Muscle of leg (tissue), 16 donors: ENCODE measurements at places on chromosomes 7 and 10. TPM values are rescaled to one million over a fixed set of nuclear protein-coding genes. Genes with fewer than 3 reads are reported as not detected.

The OAT gene
- 80.8 TPM for total RNA-seq

GRCh38 chr10:110426294-110427181 lies 71.2 kb upstream of the DUSP5 start:
- no peak overlapping the region for H3K4me3 ChIP-seq
- no peaks in the 10 kb centered on the region for H3K36me3 ChIP-seq
- H3K27ac ChIP-seq: peak overlapping the region; percentile 20
- no peaks in the 10 kb centered on the region for H3K27me3 ChIP-seq

DNA sequence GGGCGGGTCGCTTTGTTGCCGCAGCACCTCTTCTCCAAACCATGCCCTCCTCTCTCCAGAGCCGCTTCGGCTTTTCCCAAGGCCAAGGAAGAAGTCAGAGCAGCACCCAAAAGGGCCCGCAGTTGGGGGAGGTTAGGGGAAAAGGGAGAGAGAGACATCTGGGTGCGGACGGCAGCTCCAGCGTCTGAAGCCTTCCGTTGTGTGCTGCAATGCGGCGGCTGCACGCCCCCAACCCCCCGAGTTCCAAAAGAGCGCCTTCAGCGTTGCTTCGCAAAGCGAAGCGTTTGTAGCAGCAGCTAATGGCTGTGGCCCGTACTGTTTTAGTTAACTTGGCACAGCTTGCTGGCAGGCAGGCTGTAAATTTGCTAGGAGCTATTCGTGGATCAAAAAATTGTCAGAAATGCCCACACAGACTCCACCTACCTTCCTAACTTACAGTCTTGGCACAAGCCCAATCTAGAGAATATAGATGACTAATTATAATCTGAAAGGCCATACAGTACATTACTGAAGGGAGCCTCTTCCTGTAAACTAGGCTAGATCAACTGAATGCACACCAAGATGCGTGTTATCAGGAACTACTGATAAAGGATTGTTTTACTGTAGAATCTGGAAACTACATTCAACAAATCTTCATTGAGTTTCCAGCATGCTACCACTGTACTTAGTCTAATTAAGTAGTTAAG lies 1.1 kb upstream of the KBTBD2 start:
- H3K4me1 ChIP-seq: peaks cover 19% of the 10 kb centered on the region
- H3K36me3 ChIP-seq: no peaks in the 10 kb centered on the region
- peak overlapping the region; percentile 99 for H3K27ac ChIP-seq
- peak; percentile 82 for DNase-seq
- H3K27me3 ChIP-seq: no peaks in the 10 kb centered on the region

DNA sequence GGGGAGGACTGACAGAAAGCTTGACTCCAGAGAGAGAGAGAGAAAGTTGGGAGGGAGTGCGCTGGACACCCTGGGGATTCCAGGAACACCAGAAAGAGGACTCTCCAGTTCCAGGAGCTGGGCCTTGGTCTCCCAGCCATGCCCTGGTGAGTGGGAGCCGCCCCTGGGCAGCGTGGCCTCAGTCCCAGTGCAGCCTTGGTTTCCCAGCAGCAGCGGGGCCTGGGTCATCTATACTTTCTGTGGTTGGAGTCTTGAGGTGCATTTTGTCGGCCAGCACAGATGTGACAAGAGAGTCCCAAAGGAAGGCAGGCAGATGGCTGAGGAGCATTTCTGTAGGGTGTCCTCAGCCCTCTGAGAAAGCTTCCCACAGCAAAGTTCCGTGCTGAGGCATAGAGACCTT lies 334.7 kb upstream of the ZNF32 start:
- no peak overlapping the region for H3K4me3 ChIP-seq
- H3K27me3 ChIP-seq: no peaks in the 10 kb centered on the region
- H3K27ac ChIP-seq: no peak overlapping the region
- H3K4me1 ChIP-seq: no peaks in the 10 kb centered on the region
- H3K36me3 ChIP-seq: no peaks in the 10 kb centered on the region

- H3K36me3 ChIP-seq: no peaks in the 10 kb centered on the region
- H3K27me3 ChIP-seq: no peaks in the 10 kb centered on the region
- H3K27ac ChIP-seq: no peak overlapping the region
- no peak for DNase-seq
- H3K4me3 ChIP-seq: no peak overlapping the region
Observed at GRCh38 chr7:116709336-116709735, 37.3 kb downstream of the MET start.

- peak overlapping the region; percentile 53 for H3K4me3 ChIP-seq
- no peak for DNase-seq
- no peaks in the 10 kb centered on the region for H3K36me3 ChIP-seq
- no peaks in the 10 kb centered on the region for H3K27me3 ChIP-seq
- H3K4me1 ChIP-seq: peaks cover 6% of the 10 kb centered on the region
Observed at GRCh38 chr7:106659166-106659962, 1.6 kb downstream of the CCDC71L start.
